Stimulated activated CD8-positive, alpha-beta memory T cell treated with anti-CD3 and anti-CD28 coated beads, Interleukin-15, amount 100 ng/mL, for 4 hours (primary cell): ENCODE measurements at places on chromosomes 6 and 20.

DNA sequence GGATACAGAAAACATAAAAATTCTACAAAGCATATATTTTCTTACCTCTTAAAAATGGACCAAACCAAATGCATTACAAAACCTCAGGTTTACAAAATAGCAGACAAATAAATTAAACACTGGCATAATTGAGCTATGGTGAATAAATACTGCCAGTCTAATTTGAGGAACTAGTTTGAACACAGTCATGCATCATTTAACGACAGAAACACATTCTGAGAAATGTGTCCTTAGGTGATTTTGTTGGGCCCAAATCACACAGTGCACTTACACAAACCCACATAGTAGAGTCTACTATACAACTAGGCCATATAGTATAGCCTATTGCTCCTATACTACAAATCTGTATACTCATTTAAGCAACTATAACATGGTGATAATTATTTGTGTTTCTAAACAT, 215.6 kb downstream of the FOXC1 start:
- no peak for DNase-seq

- DNase-seq = no peak
Observed at GRCh38 chr6:4503700-4504099, 272.5 kb upstream of the CDYL start.

- DNase-seq = no peak
Observed at GRCh38 chr6:170445487-170445886, 107.6 kb downstream of the PSMB1 start.

DNA sequence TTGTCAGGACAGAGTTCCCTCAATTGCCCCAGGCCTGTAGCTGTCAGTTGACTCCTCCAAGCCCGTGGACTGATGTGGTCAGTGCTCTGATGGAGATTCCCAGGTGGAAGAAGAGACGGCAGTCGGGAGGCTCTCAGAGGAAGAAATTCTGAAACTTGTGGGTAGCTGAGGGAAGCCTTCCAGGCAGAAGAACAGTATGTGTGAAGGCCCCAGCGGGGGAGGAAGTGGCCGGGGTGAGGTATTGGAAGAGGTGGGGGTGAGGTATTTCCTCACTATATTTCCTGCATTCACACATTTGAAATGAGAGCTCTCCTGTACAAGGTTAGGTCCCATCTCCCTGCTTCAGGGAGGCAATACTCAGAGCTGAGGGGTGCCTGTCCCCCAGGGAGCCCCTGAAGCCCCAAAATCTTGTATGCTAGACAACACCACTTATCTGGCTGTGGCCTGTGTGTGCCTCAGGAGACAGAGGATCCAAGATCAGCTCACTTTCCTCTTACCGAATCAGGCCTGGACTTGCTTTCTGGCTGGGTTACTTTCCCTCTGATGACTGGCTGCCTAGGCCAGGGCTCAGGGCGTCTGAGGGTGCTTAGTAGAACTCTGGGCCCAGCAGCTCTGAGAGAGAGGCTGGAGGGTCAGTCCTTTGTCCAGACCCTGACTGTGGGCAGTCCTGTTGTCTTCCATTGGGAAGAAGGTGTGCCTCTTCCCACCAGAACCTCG, 49.3 kb upstream of the MYL9 start:
- peak; percentile 20 for DNase-seq

DNA sequence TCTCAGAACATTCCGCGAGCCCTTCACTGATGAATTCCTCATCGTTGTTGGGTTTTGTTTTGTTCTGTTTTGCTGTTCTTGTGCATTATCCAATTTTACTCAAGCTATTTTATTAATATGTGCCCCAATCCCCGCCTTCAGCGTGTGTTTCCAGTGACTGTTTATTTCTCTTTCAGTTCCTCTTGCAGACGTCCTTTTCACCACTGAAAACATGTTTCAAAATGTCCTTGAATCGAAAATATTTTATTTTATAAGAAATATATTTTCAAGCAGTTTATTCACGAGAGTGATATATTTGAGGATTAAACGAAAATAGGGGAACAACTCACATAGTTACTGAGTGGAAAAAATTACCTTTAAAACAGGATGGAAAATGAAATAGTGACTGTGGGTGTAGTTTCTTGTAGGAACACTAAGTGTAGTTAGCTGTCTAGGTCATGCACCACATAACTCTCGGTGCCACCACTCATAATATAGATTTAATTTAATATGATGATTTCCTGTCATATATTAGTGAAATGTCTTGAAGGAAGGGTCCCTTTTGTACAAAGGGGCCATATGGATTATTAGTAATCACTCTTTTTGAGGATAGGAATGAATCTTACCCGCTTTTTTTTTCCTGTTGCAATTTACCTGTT, 45.3 kb upstream of the HDDC2 start:
- DNase-seq = no peak

GRCh38 chr6:8983202-8983688, 547.9 kb upstream of the SLC35B3 start:
- DNase-seq = no peak

DNA sequence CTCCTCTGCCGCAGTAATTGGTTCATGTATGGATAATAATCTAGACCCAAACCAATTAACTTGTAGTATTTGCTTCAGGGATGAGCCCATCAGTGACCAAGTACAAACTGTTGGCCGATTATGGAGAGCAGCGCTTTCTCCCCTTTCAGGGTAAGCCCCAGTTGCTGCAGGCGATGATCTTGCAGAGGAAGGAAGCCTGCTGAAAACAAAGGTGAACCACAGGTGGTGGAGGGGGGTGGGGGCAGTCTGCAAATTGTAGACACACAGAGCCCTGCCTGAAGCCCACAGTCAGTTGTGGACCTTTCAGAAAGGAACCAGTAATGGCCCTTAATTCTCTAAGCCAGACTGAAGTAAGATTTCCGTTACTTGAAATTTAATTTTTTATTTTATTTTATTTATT, 167.9 kb upstream of the JARID2 start:
- DNase-seq = no peak
